ENCODE measurements at places on chromosomes 7 and 10.

DNA sequence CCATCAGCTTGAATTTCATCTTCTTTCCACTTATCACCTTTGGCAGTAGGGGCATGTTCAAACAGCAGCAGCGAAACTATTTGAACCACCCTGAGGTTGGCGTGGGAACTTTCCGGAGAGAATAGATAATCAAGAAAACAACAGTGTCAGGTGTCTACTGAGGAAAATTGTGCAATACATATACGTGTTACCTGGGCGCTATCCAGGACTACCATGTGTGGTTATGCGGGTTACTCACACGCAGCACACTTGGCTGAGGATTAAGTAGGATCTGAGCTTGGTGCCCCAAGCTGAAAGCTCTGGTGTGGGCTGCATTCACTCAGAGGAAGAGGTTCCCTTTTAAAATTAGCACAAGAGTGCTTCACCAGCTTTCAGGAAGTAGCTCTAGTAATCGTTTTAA is 8.8 kb upstream of the ABI1 start:
- no peak for DNase-seq

DNA sequence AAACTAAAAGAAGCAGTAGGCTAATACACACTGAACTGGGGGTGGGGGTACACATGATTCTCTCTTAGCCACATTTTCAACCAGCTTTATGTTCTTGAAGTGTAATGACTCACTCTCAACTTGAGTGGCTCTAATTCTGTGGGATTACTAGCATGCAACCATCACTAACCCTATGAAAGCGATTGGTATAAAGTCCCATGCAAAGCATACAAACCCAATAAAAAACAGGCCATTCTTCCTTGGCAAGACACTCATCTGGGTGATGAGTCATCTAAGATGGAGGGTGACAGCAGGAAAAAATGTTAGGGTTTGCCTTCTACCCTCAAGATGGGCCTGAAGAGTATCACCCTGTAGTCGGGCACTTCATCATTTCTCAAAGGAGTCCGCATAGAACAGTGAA is 14.9 kb upstream of the PON3 start:
- DNase-seq, result no peak

- DNase-seq, result no peak
Measured at GRCh38 chr7:152085131-152085530, 59.7 kb downstream of the GALNT11 start.

GRCh38 chr10:80460399-80461207 is 6.5 kb downstream of the TSPAN14 start:
- no peak for DNase-seq

DNA sequence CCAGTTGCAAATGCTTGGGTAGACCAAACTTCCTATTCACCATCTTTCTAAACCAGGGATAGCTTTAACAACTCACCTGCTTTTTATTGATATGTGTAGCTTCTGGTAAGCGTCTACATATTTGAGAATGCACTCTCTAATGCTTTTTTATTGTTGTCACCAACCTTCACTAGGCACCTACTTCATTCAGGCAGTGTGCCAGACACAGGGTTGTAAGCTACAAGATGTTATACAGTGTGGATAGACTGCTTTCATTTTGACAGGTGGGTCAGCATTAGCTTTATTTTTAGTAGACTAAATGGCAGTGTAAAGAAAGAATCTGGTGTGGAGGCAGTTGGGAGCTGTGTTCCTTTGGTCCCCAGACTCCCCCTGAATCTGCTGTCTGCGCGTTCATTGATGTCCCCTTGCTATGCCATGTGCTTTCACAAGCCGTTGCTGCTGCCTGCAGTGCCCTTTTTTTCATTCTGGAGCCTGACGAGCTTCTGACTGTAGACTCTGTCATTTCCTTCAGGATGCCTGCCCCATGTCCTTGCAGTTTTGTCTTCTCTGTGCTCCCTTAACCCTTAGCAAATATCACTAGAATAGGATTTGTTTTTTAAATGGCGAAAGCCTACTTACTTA is 32.1 kb downstream of the NRF1 start:
- no peak for DNase-seq

GRCh38 chr7:47988496-47989386 is 9.3 kb upstream of the HUS1 start:
- DNase-seq, result no peak

DNA sequence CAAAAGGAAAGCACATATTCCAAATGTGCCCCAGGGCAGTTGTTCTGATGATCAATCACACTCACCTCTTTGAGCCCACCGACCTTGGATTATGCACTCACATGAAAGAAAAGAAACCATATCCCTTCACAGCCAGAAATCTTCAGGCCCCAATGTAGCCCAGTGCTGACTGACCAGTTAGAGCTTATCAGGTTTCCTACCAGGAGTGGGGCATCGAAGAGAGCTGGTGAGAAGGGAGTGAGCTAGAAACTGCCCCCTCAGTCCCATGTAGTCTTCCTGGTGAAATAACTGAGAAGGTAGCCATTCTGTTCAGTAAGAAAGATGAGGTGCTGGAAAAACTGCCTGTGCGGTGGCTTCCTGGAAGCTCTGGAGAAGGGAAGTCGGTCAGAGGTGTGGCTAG is 32.2 kb downstream of the NRCAM start:
- no peak for DNase-seq

- no peak for DNase-seq
Measured at GRCh38 chr7:94067506-94067905, 63.4 kb upstream of the BET1 start.

GRCh38 chr7:596819-597182 is 77.2 kb upstream of the PDGFA start:
- no peak for DNase-seq

GRCh38 chr10:126880926-126881325 is 24.3 kb upstream of the DOCK1 start:
- DNase-seq, result no peak

DNA sequence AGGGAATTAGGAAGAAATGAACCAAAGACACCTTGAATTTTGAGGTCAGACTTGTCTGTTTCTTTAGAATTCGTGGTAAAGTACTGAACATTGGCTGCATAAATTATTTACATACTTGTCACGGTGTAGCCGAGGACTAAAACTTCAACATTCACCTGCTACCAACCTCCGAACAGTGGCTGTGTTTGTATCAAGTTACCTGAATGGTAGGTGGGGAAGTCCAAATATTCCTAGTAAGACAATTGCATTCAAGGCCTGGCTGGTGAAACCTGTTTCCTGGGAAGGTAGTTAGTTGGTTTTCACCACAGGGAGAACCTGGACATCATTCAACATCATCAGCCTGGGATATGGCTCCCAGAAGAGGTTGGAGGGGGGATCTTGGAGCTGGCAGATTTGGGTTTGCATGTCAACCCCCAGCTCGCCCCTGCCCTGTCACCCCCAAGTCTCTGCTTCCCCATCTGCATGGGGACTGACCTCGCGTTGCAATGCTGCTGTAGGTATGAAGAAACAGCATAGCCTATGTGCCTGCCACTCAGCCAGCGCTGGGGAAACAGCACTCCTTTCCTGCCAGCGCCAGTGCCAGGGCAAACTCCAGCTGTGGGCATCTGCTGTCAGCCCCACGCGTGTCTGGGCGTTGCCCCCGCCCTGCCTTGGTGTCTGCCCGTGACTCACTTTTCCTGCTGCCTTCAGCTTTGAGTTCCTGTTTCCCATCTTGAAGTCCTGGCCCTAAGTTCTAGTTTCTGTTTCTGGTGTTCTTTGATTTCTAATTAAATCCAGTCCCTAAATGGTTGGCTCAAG is 12.7 kb upstream of the LARP4B start:
- DNase-seq, result peak; percentile 10

DNA sequence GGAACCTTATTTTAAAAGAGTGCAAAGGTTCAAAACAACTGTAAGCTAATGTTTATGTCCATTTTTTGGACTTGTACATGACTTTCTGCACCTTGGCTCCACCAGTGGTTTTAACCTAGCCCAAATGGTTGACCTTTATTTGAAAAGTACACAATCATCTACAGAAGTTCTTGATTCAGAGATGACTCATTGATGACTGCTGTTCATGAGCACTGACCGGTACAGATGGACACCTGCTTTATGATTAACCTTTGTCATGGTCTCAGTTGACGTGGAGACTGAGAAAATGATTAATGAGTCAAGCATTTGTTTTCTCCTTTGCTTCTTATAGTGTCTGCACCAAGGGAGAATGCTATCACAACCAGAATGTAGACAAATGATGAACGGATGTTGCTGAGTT is 55.7 kb upstream of the PTER start:
- DNase-seq, result no peak

DNA sequence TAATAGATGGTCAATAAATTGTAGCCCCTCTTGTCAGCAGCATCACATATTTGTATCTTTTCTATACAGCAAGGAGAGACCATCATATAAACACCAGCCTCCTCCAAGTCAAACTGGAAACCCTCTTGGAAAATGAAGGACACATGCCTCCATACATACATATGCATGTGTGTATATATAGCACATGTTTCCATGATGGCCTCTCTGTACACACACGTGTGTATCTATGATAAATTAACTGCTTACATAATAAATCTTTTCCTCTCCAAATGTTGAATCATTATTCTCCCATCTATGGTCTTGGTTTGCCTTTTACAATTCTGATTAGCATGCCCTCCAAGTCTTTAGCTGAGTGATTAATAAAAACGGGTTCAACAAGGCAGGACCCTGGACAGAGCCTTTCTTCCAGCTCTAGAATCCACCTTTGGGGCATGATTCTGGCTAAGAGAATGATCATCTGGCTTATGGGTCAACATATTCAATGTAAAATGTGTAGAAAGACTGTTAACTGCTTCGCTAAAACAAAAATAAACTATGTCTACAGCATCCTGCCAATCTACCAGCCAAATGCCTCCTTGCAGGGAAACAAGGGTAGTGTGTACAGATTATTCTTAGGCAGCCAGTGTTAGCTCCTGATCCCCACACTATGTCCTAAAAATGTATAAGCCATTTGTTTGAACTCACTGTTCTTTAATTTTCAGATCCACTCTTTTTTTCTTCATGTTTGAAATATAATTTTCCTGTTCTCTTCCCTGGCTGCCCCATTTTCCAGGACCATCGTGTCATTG is 70.0 kb downstream of the CRTAC1 start:
- no peak for DNase-seq

DNA sequence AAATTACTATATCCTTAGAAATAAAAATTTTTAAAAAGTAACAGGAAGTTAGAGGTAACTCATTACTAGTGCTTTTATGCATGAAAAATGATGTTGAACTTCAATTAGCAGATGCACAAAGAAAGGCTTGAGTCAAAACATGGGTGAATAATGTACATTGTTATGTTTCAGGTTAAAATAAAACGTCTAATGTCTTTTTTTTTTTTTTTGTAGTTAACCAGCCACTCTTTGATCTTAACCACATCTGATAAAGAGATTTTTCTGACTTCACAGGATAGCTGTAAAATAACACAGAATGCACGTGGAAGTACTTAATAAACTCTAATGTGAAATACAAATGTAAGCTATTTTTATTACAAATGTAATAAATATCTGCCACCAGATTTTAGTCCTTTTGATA is 61.7 kb downstream of the GSAP start:
- no peak for DNase-seq

DNA sequence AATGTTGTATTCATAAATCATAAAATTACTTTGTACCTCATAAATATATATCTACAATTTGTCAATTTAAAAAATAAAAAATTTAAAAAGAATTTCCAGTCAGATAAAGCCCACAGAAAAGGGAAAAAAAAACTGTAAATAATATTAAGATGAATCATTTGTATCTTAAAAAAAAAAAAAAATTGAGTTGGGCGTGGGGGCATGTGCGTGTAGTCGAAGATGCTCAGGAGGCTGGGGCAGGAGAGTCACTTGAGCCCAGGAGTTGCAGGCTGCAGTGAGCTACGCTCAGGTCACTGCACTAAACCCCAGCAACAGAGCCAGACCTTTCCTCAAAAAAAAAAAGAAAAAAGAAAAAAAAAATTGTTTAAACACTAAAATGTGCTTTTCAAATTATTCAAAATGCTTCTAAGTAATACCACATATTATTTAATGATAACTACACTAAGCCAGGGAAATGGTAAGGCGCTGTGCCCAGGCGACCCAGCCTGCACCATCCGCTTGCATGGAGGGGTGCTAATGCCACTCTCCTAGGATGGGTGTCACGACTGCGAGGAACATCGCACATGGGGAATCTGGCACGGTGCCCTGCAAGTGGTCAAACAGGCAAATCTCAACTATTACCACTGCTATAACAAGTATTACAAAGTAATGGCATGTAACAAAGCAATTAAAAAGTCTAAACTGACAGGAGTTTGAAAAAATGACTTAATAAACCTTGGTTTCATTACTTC is 15.4 kb downstream of the GLUD1 start:
- no peak for DNase-seq

GRCh38 chr10:3471472-3471871 is 298.9 kb upstream of the PITRM1 start:
- no peak for DNase-seq

DNA sequence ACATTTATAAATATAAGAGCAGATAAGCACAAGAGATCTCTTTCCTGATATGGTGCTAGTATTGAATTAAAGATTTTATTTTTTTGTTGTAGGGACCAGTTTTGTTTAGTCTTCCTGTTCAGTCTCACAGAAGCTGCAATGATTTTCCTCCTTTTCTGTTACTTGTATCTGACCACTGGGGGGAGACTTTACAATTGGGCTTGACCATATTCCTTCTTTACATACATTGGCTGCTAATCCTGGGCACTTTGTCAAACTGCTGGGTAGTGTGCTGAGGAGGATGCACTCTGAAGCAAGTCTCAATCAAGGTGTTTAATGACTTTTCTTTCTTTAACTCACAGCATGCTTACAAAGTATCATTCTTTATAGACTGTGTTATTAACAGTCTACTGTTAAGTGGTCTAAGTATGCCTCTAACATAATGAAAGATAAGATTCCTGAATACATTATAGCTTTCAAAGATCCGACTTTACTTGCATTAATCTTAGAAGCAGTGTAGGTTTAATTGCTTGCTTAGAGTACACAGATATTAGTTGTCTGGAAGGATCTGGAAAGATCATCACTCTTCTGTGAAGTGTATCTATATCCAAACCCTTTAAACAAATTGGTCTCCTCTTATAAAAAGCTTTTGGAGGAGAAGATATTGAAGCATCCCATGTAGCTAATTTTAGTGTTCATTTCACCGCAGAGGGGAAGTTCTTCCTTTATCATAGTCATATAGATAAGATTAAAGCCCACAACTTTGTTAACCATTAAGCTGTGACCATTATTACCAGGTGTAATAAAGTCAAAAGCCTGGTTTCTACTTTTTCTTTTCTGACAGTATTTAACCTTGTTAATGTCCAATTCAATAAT is 3.1 kb downstream of the PALS2 start:
- peak; percentile 52 for DNase-seq

DNA sequence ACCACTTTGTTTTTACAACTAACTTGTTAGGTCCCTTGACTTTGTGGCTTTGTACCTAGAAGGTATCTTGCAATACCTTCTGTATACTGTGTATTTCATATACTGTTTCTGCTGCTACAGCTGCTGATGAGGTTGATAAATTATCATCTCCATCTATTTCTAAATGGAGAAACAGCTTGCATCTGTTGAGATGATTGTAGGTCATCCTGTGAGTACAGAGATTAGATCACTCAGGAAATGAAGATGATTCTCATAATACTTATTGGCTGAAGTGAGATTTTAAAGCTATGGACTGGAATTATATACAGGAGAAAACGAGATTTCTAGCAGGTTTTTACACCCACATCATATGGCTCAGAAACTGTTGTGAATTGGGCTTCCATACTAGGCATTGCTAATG is 280.5 kb downstream of the KCND2 start:
- no peak for DNase-seq

GRCh38 chr7:44711528-44711927 is 37.1 kb upstream of the ZMIZ2 start:
- no peak for DNase-seq
